Activated CD4-positive, alpha-beta T cell treated with anti-CD3 and anti-CD28 coated beads for 1 hour (primary cell): ENCODE measurements at places on chromosomes 5 and 9.

DNA sequence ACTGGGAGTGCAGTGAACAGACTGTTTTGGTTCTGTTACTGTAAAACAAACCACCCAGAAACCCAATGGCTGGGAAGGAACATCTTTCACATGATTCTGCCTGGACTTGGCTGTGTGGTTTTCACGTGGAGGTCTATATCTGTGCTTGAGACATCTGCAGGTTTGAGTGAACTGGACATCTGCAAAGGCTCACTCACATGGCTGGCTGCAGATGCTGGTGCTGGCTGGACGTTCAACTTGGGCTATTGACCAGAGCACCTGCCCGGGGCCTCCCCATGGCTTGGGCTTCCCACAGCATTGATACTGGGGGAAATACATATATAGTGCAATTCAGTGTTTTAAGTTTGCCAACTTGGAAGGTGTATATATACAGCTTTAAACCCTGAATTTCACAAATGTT lies 6.8 kb downstream of the CTSL start:
- no peak for DNase-seq

DNA sequence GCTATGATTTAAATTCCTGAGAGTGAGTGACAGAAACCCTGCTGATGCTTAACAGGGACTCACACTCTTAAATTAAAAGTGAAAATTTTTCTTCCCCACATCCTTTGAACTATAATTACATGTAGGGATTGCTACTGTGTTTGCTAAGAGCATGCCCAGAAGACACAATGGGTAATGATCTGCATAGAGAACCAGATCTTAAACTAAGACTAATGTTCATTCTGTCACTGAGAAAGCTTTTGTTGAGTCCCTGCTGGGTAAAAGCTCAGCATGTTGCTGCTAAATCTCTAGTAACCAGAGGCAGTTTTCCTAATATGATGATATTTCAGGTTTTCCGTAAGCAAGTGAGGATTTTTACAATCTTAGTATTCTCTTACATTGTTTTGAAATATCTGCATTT lies 424.8 kb upstream of the SMC2 start:
- DNase-seq = no peak

GRCh38 chr9:947985-948384 lies 28.5 kb upstream of the DMRT3 start:
- no peak for DNase-seq

GRCh38 chr5:569868-570361 lies 42.2 kb upstream of the CEP72 start:
- DNase-seq = no peak

DNA sequence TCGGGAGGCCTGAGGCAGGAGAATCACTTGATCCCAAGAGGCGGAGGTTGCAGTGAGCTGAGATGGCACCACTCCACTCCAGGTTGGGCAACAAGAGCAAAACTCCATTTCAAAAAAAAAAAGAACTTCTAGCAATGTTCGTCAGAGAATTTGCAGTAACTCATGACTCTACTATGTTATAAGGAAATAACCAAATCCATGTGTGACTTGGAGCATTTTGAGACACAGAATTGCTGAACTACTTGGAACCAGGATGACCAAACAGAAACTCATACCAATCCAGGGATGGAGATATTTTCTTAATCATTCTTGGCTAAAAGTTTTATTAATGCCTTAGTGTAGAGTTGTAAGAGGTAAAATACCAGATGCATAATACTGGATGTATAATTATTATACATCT lies 99.9 kb upstream of the BNC2 start:
- no peak for DNase-seq

DNA sequence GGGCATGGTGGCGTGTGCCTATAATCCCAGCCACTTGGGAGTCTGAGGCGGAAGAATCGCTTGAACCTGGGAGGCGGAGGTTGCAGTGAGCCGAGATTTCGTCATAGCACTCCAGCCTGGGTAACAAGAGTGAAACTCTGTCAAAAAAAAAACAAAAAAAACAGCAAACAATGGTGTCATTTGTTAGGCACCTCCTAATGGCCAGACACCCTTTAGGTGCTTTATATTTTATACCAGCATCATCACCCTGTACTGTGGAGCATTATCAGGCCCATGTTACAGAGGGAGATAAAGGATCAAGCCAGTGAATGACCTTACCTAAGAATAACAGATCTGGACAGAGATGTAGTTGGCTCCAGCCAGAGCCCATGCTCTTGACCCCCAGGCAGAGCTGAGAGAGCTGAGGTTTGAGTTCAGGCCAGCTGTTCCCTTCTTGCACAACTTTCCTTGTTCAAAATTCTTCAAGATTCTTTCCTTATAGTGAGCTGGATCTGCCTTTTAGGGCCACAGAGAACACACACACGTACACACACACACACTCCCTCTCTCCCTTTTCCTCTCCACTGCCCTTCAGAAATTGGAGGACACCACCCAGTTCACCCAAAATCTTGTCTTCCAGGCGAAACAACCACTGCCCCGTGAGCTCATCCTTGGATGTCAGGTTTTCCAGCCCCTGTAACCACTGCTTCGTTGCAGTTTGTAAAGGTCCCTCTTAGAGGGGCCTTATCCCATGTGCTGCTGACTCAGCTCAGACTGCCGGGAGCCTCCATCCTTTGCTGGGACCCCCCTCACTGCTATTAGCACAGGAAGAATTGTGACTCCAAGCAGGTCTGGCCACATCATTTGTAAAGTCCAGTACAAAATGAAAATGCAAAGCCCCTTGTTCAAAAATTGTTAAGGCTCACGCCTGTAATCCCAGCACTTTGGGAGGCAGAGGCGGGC lies 10.4 kb upstream of the PTGES start:
- DNase-seq = no peak

- no peak for DNase-seq
Observed at GRCh38 chr9:27129221-27129620, 20.2 kb downstream of the TEK start.
